ENCODE measurements at places on chromosomes 3 and 15.

- no peak for DNase-seq
Observed at GRCh38 chr3:75320369-75320768, 343.8 kb upstream of the FRG2C start.

- DNase-seq: no peak
Observed at GRCh38 chr3:193712938-193713337, 119.9 kb downstream of the OPA1 start.

DNA sequence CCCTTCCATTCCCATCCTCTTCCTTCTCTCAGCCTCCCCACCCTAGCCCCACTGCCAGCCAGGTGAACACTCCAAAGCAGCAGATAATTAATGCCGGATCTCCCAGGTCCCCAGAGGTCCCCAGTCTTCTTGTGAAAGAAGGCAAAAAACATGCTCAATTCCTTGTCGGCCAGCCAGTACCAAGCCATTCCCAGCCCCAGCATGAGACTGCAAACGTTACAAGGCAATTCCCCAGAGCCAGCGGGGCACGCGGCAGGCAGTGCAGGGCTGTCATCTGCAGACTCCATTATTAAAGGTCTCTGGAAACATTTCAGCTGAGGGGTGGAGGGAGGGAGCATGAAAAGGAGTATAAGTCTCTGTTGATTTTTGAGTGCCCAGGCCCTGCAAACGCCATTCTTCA is 117.8 kb downstream of the XXYLT1 start:
- no peak for DNase-seq

- no peak for DNase-seq
Observed at GRCh38 chr3:14331251-14331650, 71.2 kb upstream of the SLC6A6 start.

GRCh38 chr15:77577366-77577950 is 55.3 kb downstream of the LINGO1 start:
- no peak for DNase-seq

- no peak for DNase-seq
Observed at GRCh38 chr3:21747376-21747775, 3.6 kb downstream of the ZNF385D start.

DNA sequence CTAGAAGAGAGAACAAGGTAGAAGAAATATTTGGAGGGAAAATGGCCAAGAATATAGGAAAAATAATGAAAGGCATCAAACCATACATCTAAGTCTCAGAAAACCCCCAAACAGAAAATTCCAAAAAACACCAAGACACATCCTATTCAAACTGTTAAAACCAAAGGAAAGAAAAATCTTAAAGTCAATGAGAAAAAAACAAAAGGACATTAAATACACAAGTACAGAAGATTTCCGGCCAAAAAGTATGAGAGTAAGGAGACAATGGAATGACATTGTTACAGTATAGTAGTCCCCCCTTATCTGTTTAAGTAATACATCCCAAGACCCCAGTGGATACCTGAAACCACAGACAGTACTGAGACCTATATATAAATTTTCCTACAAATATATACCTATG is 18.8 kb downstream of the CLASP2 start:
- no peak for DNase-seq

- no peak for DNase-seq
Observed at GRCh38 chr3:32797776-32798175, 20.0 kb upstream of the TRIM71 start.

DNA sequence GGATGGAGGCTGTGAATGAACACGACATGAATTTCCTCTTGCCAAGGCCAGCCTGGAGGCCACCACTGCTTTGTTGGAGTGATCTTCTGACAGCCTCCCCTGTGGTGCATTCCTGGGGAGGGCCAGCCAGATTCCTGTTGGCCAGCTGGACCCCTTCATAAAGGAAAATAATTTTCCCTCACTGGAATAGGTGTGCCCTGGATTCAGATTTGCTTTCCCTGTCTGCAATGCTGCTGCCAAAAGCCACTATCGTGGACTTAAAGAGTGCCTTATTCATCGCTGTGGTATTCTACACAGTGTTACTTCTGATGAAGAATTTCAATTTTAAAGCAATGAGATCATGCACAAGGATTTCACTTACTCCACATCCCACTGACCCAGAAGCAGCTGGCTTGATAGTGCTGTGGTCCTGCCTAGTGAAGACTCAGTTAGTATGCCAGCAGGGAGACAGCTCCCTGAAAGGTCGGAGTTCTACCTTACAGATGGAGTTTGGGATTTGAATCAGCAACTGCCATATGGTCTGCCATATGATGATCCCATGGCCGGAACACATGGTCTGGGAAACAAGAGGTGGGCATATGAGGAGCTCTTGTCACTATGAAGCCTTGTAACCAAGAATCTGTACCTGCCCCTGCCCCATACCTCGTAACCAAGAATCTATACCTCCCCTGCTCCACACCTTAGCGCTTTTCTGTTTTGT is 145.2 kb downstream of the KLF13 start:
- no peak for DNase-seq

GRCh38 chr3:72821161-72821781 is 27.0 kb downstream of the SHQ1 start:
- DNase-seq: no peak

DNA sequence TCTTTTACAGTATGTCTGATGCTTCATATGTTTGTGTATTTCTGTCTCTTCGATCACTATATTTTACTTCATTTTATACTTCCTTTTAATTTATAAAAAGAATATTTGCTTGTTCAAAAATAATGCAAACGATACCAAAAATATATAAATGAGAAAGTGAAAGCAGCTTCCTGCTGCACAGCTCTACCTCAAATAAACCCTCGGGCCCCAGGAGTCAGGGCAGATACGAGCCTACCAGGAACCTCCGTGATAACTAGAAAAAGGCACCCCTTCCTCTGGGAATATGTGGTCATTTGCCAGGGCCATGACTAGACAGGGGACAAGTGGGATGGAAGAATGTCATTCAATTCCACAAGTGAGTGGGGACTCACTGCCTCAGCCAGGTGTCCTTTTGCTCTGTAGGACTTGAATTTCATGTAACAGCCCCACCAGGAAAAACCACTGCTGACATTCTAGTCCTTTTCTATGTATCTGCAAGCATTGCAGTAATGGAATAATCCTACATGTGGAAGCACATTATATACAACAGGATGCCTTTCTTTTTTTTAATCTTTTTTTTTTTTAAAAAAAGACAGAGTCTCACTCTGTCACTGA is 133.3 kb downstream of the SUCLG2 start:
- DNase-seq: no peak

DNA sequence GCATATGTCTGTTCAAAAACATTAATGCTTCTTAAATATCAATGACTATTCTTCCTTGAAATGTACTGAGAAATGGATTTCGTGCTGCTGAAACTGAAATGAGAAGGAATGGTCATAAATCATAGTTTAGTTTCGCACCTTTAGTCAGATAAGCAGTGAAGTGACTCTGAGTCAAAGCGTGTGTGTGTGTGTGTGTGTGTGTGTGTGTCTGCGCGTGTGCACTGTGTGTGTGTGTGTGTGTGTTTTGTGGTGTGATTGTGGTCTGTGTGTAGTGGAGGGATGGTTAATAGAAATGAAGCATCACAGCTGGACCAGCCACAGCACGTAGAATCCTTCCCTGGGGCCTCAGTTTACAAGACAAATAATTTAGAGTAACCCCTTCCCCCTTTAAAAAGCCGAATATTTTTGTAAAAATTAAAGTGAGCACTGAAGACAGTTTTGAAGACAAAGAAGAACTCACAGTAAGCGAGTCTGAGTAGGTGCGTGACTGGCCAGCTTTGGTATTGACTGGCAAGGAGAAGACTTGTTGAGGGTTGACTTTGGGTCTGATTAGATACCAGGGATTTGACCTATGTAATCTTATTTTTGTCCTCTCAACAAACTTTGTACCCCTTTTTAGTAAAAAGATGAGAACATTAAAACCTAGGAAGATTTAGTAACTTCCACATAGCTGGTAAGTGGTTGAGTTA is 202.0 kb upstream of the IL12A start:
- no peak for DNase-seq

DNA sequence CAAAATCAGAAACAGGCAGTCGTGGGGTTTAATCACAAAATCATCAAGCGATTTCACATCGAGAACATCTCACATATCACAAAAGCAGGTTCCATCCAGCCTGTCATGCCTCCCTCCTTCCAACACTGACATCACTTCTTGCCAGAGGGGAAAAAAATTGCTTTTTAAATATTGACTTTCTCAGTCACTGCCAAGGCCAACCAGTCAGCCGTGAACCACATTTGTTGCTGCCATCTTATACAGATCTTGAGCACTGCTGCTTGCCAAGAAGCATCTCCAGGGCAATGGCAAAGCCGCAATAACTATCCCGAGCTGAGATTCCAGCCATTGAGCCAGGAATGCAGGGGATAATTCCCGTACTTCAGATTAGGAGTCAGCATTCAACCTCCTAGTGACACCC is 174.6 kb downstream of the ANXA2 start:
- no peak for DNase-seq

- DNase-seq: no peak
Observed at GRCh38 chr3:62312201-62312600, 61.1 kb downstream of the FEZF2 start.

GRCh38 chr15:31104003-31104402 is 2.5 kb upstream of the TRPM1 start:
- no peak for DNase-seq
